ENCODE measurements at places on chromosomes 12 and 14.

GRCh38 chr14:86091811-86092210 is 561.9 kb downstream of the FLRT2 start:
- no peaks in the 10 kb centered on the region for H3K36me3 ChIP-seq
- H3K4me1 ChIP-seq = no peaks in the 10 kb centered on the region
- no peak overlapping the region for H3K4me3 ChIP-seq
- no peak overlapping the region for H3K27ac ChIP-seq
- no peak for DNase-seq

DNA sequence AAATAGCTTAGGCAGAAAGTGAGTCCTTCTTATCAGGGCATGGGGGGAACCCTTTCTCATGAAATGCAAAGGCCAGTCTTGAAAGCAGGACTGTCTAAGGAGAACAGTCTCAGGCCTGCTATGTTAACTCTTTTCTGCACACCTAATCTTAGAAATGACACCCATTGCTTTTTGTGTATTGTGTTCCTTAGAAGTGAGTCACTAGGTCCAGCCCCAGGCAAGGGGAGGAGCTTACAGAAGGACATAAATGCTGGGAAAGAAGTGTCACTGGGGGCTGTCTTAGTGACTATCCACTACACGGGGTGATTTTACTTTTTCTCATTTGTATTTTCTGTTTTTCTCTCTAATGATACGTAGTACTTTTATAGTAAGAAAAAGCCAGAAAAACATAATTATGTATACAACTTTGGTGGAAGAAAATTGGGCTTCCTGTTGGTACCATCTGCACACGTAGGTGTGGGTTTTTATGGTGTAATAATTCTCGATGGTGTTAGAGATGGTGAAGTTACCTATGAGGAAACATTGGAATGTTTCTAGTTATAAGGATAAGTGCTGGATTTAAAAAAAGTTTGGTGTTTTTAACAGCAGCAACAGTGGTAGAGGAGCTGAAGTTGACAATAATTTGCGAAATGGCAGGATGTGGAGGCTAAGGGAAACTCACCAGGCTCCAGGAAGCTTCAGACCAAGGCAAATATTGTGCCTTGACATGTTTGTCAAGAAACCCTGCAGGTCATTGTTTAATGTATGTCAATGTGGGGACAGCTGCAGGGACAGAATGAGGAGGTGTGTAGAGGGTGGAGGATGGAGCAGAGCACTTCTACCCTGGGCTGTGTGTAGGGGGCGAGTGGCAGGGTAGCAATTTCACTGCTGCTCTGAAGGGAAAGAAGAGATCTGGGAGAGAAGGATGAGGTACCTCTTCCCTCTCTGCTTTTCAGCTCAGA is 214.9 kb downstream of the KTN1 start:
- no peak overlapping the region for H3K4me3 ChIP-seq
- H3K27ac ChIP-seq = no peak overlapping the region
- no peak for DNase-seq
- H3K36me3 ChIP-seq = no peaks in the 10 kb centered on the region
- H3K27me3 ChIP-seq = no peaks in the 10 kb centered on the region

GRCh38 chr12:68538726-68539614 is 71.7 kb upstream of the RAP1B start:
- peak overlapping the region; percentile 14 for H3K27ac ChIP-seq
- peak; percentile 82 for DNase-seq
- H3K27me3 ChIP-seq = no peaks in the 10 kb centered on the region
- no peaks in the 10 kb centered on the region for H3K36me3 ChIP-seq
- peak overlapping the region; percentile 12 for H3K4me3 ChIP-seq

DNA sequence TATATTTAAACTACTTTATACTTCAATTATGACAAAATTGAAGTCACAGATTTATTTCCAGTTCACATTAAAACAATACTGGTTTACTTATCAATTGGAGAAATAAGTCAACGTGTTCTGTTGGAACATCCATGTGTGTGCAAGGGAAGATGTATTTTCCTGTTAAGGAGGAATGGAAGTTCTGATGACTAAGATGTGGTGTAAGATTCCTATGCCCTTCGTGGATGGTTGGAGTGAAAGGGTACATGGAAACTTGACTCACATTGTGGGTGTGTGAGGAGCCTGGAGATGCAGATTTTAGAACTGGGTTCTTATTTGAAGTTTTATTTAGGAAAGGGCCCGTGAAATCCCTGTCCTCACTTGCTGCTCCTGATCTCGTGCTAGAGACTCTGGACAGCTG is 95.3 kb downstream of the CATSPERB start:
- no peak overlapping the region for H3K4me3 ChIP-seq
- DNase-seq = no peak
- H3K4me1 ChIP-seq = no peaks in the 10 kb centered on the region
- no peaks in the 10 kb centered on the region for H3K27me3 ChIP-seq

- H3K27me3 ChIP-seq = no peaks in the 10 kb centered on the region
- H3K27ac ChIP-seq = no peak overlapping the region
- H3K4me3 ChIP-seq = no peak overlapping the region
- DNase-seq = no peak
- H3K4me1 ChIP-seq = no peaks in the 10 kb centered on the region
Observed at GRCh38 chr14:70810621-70811020, 1.3 kb upstream of the MAP3K9 start.

- no peak overlapping the region for H3K4me3 ChIP-seq
- no peak for DNase-seq
- no peaks in the 10 kb centered on the region for H3K27me3 ChIP-seq
Observed at GRCh38 chr12:105552056-105552455, 221.6 kb downstream of the C12orf75 start.

DNA sequence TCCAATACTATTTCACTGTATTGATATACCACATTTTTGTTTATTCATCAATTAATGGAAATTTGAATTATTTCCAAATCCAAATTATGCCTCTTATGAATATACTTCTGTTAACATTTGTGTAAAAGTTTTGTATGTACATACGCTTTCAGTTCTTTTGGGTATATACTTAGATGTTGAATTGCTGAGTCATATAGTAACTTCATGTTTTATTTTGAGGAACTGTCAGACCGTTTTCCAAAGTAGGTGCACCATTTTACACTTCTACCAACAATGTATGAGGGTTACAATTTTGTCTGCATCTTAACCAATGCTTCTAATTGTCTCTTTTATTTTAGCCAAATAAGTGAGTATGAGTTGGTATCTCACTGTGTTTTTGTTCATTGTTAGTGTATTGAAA is 10.2 kb upstream of the CCER1 start:
- H3K36me3 ChIP-seq = no peaks in the 10 kb centered on the region
- H3K4me1 ChIP-seq = no peaks in the 10 kb centered on the region
- no peak for DNase-seq
- no peak overlapping the region for H3K27ac ChIP-seq

GRCh38 chr12:2243275-2243674 is 190.5 kb downstream of the CACNA1C start:
- no peaks in the 10 kb centered on the region for H3K4me1 ChIP-seq
- H3K27me3 ChIP-seq = no peaks in the 10 kb centered on the region
- H3K27ac ChIP-seq = no peak overlapping the region
- DNase-seq = no peak
- H3K4me3 ChIP-seq = no peak overlapping the region

- no peaks in the 10 kb centered on the region for H3K4me1 ChIP-seq
- no peaks in the 10 kb centered on the region for H3K36me3 ChIP-seq
Observed at GRCh38 chr14:104084251-104085002, 1.1 kb upstream of the ASPG start.

DNA sequence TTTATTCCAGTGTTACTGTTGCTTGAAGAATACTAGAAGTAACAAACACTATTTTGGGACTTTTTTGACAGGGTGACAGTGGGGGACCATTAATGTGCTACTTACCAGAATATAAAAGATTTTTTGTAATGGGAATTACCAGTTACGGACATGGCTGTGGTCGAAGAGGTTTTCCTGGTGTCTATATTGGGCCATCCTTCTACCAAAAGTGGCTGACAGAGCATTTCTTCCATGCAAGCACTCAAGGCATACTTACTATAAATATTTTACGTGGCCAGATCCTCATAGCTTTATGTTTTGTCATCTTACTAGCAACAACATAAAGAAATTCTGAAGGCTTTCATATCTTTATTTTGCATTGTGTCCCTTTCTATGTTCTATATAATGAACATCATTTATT is 44.5 kb downstream of the TMPRSS12 start:
- no peak overlapping the region for H3K4me3 ChIP-seq
- H3K27me3 ChIP-seq = no peaks in the 10 kb centered on the region
- no peaks in the 10 kb centered on the region for H3K36me3 ChIP-seq
- no peak overlapping the region for H3K27ac ChIP-seq
- H3K4me1 ChIP-seq = no peaks in the 10 kb centered on the region

DNA sequence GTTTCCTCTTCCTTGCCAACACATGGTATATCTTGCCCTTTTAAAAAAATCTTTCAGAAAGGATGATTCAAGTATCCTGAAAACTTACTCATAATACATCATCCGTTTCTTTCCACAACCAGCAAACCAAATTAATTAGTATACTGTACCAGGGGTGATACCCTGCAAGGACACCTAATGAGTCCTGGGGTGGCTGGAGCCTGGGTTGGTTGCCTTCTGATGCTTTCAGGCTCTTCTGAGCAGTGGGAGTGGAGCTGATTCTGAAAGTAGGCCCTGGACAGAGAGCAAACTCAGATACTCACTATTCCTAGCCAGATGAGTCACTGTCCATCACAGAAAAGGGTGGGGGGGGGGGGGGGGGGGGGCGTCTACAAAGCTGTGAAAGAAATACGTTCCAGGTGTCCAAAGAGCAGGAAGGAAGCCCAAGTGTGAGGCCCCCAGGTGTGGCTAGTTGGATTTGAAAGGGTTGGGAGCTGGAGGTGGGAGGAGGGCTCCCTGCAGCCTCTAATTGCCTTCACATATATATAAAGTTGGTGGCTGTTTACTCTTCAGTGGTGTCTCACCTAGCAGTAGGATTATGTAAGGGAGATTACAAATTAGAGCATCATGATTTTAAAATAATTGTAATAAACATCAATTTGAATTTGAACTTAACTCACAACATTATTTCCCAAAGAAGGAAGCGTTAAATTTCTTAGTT is 36.5 kb downstream of the FBXO33 start:
- H3K4me1 ChIP-seq = no peaks in the 10 kb centered on the region
- H3K27ac ChIP-seq = no peak overlapping the region
- H3K4me3 ChIP-seq = no peak overlapping the region
- peaks cover 6% of the 10 kb centered on the region for H3K36me3 ChIP-seq

DNA sequence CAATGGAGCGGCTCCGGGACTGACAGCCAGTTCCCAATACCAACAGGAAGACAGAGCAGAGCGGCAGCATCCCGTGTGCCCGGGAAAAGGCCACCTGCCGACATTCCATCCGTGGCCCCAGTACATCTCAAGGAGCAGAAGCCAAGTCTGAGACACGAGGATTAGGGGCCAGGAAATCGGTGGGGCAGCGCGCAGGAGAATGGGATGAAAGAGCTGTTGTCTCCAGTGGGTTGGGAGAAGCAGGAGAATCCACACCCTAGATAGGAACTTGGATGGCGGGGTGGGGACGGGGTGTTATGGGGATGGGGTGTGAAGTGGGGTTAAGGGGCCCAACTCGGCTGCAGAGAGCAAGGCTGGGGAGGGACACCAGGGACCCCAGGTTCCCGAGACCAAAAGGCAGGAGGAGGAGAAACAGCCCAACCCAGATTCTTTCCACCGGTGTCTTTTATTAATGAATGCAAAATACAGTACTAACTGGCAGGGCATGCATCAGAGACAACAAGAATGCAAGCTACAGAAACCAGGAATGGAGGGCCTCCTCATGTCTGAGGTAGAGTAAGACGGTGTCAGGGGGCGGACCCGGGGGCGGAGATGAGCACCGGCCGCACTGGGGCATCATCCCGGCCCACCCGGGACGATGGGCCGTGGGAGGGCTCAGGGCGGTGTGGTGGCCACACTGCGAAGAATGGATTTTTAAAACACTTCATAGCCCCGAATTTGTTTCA is 50.3 kb downstream of the BEGAIN start:
- no peaks in the 10 kb centered on the region for H3K36me3 ChIP-seq
- no peaks in the 10 kb centered on the region for H3K27me3 ChIP-seq
- H3K4me1 ChIP-seq = no peaks in the 10 kb centered on the region
- no peak overlapping the region for H3K4me3 ChIP-seq

GRCh38 chr12:89567691-89568239 is 41.9 kb upstream of the POC1B start:
- H3K27me3 ChIP-seq = no peaks in the 10 kb centered on the region
- no peaks in the 10 kb centered on the region for H3K36me3 ChIP-seq
- H3K27ac ChIP-seq = no peak overlapping the region
- no peaks in the 10 kb centered on the region for H3K4me1 ChIP-seq
- DNase-seq = no peak
- H3K4me3 ChIP-seq = no peak overlapping the region

GRCh38 chr12:62834406-62834805 is 100.5 kb downstream of the PPM1H start:
- no peaks in the 10 kb centered on the region for H3K4me1 ChIP-seq
- DNase-seq = no peak
- H3K27me3 ChIP-seq = no peaks in the 10 kb centered on the region
- no peaks in the 10 kb centered on the region for H3K36me3 ChIP-seq

GRCh38 chr14:98182393-98183055 is 1089.5 kb downstream of the BCL11B start:
- H3K4me1 ChIP-seq = no peaks in the 10 kb centered on the region
- no peak for DNase-seq
